ENCODE measurements at places on chromosomes 3 and 15.

- DNase-seq = no peak
Measured at GRCh38 chr3:156425651-156426050, 129.3 kb downstream of the SSR3 start.

- no peak for DNase-seq
Measured at GRCh38 chr3:72613871-72614270, 234.4 kb downstream of the SHQ1 start.

- no peak for DNase-seq
Measured at GRCh38 chr15:82767163-82767829, 38.6 kb downstream of the FSD2 start.

- DNase-seq = no peak
Measured at GRCh38 chr15:64687172-64687571, 88.2 kb downstream of the RBPMS2 start.

DNA sequence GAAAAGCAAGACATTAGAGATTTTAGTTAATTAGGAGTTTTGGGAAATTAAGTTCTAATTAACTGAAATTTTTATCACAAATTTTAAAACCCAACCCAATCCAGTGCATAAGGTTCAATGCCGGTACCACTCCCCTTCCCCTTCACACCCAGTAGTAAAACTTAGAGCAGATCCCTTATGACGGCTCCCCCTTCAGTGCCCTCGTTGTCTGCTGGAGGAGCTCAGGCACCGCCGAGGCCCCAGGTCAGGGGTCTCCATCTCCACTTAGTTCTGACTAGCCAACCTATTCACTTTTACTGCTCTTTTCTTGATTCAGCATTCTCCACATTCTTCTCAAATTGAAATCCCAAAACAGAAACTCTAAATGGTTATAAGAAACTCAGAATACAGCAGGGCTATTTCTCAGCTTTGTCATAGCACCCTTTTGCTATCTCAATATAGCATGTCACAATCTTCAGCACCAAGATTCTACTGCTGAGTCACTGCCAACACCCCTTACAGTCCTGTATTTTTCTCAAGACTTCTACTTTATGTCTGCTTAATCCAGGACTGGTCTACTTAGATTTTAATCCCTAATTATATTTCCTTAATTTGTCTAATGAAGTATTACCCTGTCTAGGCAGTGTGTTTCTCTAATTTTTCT is 39.8 kb downstream of the TUBGCP4 start:
- no peak for DNase-seq

DNA sequence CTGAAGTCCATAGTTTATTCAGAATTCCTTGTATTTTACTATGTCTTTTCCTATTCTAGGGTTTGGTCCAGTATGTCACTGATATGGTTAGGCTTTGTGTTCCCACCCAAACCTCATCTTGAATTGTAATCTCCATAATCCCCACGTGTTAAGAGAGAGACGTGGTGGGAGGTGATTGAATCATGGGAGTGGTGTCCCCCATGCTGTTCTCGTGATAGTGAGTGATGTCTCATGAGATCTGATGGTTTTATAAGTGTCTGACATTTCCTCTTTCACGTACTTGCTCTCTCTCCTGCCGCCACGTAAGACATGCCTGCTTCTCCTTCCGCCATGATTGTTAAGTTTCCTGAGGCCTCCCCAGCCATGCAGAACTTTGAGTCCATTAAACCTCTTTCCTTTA is 6.6 kb upstream of the TEX9 start:
- DNase-seq = no peak

- no peak for DNase-seq
Measured at GRCh38 chr3:102237181-102237580, 197.6 kb upstream of the ZPLD1 start.

GRCh38 chr3:181999314-181999713 is 287.6 kb downstream of the SOX2 start:
- DNase-seq = no peak

- DNase-seq = no peak
Measured at GRCh38 chr15:53555226-53555625, 204.2 kb downstream of the WDR72 start.

- peak; percentile 31 for DNase-seq
Measured at GRCh38 chr3:168812234-168812633, 716.5 kb upstream of the GOLIM4 start.

DNA sequence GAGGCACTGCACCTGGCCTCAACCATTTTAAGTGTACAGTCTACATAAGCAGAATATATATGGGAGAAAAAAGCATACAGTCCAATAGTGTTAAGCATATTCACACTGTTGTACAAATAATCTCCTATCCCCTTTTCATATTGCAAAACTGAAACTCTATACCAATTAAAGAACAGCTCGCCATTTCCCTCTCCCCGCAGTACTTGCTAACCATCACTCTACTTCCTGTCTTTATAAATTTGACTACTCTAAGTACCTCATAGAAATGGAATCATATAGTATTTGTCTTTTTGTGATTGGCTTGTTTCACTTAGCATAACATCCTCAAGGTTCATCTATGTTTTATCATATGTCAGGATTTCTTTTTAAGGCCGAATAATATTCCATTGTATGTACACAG is 21.6 kb upstream of the TASOR start:
- DNase-seq = no peak

- DNase-seq = no peak
Measured at GRCh38 chr15:90078965-90079364, 23.3 kb downstream of the IDH2 start.

GRCh38 chr15:65476903-65477302 is 40.6 kb downstream of the DPP8 start:
- no peak for DNase-seq

GRCh38 chr3:177105623-177106022 is 91.7 kb downstream of the TBL1XR1 start:
- DNase-seq = no peak

GRCh38 chr15:68500363-68501258 is 68.6 kb upstream of the ITGA11 start:
- no peak for DNase-seq

- DNase-seq = no peak
Measured at GRCh38 chr3:131231710-131232389, 149.7 kb upstream of the NUDT16 start.

DNA sequence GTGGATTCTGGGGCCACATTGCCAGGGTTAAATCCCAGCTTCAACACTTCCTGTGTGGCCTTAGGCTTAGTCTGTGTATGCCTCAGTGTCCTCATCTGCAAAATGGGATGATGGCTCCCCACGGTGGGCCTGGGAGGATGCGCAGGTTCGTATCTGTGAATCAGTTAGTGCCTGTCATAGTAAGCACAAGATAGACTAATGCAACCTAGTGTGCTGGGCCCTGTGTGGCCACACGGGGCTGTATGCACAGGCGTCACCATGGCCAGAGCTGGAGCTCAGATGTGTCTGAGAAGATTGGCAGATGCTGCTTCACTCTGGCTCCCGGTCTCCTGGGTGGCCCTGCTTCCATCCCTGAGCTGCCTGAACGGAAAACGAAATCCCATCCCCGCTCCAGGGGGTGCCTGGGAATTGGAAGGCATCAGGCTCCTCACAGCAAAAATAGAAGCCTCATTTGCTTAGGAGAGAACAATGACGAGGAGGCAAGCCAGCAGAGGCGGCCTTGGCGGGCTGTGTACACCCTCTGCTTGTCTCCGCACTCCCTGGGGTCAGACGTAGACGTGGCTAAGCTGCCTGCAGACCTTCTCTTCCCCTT is 103.6 kb downstream of the APBA2 start:
- no peak for DNase-seq

DNA sequence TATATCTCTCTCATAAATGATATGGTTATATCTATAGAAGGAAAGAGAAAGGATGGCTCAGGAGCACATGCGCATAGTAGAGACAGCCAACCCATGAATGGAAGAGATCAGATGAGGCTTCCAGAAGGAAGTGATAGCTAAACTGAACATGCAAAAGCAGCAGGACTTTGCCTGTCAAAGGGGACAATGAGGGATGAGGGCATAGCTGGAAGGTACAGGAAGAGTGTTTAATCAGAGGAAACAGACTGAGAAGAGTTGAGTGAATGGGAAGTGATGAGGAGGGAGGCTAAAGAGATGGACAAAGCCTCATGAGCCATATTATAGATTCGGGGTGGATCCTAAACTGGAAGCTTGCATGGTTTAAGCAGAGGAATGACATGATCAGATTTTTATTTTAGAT is 26.5 kb upstream of the VEPH1 start:
- no peak for DNase-seq

DNA sequence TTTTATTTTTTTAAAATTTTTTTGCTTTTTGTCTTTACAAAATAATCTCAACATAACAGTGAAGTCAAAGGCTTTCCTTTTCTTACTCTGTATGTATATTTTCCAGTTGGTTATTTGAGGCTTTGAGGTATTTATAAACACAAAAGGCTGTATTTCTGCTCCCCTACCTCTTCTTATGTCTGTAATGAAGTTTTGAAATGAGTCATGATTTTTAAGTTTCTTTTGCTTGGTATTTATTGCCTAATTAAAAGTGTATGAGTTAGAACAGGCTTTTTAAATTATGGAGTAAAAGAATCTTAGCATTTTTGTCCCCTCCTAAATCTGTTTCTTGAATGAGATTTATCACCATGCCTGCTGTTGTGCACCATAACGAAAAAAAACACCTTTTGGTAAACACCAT is 66.0 kb downstream of the DCUN1D1 start:
- DNase-seq = no peak

DNA sequence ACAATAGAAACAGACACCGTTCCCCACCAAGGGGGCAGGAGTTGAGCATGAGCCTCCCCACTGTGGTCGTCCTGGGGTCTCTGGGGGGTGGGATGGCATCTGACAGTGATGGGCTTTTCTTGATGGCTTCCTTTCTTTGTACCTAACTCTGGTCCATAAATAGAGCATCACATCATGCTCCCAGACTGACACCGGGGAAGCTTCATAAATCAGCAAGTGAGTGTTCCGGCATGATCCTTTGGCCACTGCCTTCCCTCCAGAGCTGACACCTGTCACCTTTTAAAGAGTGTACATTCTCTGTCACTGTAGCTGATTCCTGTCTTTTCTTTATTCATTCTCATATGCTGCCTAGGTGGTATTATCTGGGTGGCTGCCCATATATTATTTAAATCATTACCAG is 129.9 kb downstream of the ROBO2 start:
- DNase-seq = no peak

- no peak for DNase-seq
Measured at GRCh38 chr15:69610277-69610676, 157.7 kb downstream of the RPLP1 start.

- no peak for DNase-seq
Measured at GRCh38 chr3:99920481-99921376, 103.1 kb downstream of the CMSS1 start.

GRCh38 chr3:23701716-23702597 is 103.8 kb upstream of the UBE2E1 start:
- DNase-seq = no peak

DNA sequence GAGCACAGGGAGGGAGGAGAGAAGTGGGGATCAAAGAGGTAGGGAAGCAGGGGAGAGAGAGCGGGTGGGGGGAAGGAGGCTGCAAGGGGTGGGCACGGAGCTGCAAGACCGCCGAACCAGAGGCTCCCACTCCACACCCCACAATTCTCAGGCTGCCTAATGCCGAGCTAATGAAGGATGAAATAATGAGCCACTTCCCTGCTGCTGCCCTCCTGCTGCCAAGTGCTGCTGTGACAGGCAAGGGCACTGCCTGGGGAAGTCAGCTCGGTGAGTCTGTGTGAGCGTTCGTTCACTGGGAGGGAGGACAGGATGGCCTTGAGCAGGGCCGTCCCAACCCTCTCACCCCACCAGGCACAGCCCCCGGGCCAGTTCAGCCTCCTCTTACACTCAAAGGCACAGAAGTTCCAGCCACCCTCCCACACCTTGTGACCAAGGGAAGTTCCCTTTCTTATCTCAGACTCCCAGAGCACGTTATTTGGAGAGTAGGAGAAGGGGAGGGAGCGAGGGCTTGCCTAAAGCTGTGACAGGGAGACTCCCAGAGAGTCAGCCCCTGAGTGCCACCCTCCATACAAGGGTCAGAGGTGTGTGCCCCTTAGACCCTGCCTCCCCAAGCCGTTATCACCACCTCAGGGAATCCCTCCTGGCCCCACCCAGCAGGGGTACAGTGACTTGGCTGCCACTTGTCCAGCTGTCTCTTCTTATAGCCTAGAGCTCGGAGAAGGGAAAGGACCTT is 12.4 kb downstream of the GLYCTK start:
- DNase-seq = peak; percentile 36

- DNase-seq = no peak
Measured at GRCh38 chr15:85825719-85826118, 31.0 kb upstream of the KLHL25 start.

- DNase-seq = no peak
Measured at GRCh38 chr3:172580680-172581401, 57.6 kb upstream of the TNFSF10 start.

- DNase-seq = no peak
Measured at GRCh38 chr15:95658799-95659198, 671.7 kb upstream of the NR2F2 start.

GRCh38 chr3:186955898-186956696 is 25.8 kb downstream of the ST6GAL1 start:
- DNase-seq = no peak

DNA sequence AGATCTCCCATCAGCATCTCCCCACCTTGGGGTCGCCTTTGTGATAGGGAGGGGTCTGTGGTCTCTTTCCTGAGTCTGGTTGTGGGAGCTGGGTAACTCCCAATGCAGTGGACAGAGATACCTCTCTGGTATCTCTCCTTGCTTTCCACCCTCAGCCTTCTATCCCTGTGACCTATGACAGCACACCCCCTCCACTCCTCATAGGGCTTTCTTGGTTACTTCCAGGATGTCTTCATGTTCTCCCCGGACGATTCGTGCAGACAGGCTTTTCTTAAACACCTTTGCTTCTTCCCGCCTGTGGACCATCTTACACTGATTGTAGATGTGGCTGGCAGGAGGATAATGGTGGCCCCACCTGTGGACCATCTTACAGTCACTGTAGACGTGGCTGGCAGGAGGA is 14.2 kb upstream of the NRROS start:
- no peak for DNase-seq

- no peak for DNase-seq
Measured at GRCh38 chr15:85764649-85765277, 30.0 kb downstream of the KLHL25 start.

DNA sequence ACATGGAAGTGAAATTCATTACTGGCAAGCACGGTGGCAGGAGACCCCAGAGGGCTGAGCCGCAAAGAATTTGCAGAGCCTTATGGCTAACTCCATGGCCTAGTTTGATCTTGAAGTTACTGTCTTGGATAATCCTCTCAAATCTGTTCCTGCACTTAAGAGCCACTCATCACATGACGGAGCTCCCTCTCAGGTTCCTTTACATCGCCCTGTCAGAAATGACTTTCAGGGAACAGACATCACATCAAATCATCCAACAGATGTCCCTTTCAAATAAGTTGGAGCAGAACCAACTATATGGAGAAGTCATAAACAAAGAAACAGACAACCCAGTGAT is 328.8 kb upstream of the THBS1 start:
- DNase-seq = no peak

GRCh38 chr15:75697523-75697922 is 15.1 kb downstream of the CSPG4 start:
- no peak for DNase-seq

DNA sequence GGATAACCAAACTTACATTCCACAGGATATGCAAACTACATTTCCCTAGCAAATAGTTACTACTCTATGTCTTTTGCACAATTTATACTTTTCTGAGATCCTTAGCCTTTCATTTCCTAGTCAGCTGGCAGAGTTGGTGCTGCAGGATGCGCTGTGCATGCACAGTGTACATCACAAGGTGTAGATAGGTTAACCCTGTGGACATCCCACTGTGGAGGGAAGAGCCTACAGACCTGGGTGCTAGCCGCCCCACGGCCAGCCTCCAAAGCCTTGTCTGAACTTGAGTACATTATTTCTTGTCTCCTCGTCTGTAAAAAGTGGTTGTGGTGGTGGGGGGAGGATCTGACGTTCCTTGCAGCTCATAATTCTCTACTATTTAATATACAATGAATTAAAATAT is 3.5 kb downstream of the TNFSF10 start:
- DNase-seq = no peak

GRCh38 chr15:58748852-58749531 is 515 bp downstream of the ADAM10 start:
- DNase-seq = no peak
